WERI-Rb-1 (cell line): ENCODE measurements at places on chromosomes 13 and 19.

DNA sequence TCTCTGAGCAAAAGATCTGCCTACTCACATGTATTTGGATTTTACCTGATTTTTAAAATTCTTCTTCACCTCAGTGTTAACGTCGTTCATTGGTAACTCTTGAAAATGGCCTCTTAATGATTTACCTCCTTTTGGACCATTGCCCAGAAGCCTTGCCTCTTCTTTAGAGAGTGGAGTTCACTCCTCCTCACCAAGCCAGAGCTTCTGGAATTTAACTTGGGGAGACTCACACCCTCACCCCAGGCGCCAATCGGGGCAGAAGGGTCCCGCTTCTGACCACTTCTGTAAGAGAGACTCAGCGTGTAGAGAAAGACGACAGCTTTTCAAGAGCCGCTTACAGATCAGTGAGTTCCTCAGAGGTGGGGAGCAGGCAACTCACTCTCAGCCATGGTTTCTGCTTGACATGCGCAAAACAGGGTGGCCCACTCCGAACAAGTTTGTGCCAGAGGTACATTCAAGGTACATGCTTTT lies 2.7 kb downstream of the PNMA8C start:
- DNase-seq = peak; percentile 39

- no peak for DNase-seq
Observed at GRCh38 chr13:33649212-33649878, 168.6 kb upstream of the RFC3 start.

GRCh38 chr19:54233941-54234340 lies 8.6 kb downstream of the LILRA6 start:
- DNase-seq = no peak

DNA sequence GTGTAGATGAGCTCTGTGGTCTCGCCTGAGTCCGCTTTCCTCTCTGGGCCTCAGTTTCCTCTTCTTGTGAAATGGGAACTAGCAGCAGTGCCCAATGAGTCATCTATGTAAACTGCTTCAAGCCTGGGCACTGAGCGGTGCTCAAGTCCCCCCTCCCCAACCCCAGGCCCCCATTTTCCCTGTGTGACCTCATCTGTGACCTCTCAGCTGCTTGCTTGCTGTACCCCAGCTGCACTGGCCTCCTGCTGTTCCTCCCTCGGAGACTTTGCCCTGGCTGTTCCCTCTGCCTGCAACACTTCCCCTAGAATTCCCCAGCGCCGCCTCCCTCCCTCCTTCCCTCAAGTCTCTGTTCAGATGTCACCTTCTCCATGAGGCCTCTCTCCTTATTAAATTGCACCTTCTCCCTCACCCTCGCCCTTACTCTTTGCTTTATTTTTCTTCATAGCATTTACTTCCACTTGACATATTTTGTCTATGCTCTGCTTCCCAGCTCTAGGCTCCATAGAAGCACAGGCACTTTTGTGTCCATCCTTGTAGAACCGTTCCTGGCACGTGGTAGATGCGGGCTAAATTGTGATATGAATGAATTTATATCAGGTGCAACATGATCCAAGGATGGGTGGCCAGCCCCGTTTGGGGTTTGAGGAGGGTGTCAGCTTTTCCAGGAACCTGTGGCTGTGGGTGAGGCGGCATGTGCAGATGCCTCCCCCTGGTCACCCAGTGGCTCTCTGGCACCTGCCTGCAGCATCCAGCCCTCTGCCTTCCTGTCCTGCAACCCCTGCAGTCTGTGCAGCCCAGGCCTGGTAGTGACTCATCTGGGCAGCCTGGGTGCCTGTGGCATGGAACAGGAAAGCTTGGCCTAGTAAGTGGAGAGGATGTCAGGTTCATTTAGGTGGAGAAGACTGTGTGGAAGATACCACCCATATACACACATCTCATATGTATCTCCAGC lies 26.3 kb downstream of the SIPA1L3 start:
- no peak for DNase-seq

GRCh38 chr13:30504081-30504480 lies 38.3 kb upstream of the HMGB1 start:
- DNase-seq = no peak

DNA sequence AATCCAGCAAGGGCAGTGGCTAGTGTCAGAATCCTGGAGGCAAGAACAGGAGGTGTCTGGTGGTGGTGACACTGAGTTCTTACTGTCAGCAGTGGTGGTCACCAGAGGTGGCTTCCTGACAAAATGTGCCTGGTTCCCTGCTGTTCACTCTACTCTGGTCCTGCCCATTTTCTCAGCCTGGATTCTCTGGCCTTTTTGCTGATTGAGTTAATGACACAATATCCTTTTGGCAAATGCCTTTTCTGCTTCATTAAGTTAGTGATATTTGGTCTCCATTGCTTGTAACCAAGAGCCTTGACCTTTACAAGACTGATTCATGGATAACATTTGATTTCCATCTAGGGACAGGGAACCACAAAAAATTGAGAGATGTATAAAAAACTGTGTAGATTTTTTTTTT lies 51.1 kb downstream of the RFC3 start:
- DNase-seq = no peak

DNA sequence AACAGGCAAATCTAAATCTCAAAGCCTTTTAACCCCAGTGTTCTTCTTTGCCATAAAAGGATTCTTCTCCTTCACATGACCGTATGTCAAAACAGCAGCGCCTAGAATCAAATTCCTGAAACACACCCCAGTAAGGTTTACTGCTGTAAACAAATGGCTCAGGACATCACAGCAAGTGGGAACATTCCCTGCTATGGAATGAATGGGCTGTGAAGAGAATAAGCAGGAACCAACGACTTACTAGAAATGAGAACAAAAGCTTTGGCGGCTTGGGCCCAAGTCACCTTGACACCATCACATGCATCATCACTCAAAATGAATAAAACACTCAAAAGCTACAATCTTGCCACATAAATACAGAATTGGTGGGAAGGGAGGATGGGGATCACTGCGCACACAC lies 80.4 kb upstream of the SPATA13 start:
- no peak for DNase-seq

GRCh38 chr13:84672616-84673015 lies 790.3 kb upstream of the SLITRK1 start:
- DNase-seq = no peak

DNA sequence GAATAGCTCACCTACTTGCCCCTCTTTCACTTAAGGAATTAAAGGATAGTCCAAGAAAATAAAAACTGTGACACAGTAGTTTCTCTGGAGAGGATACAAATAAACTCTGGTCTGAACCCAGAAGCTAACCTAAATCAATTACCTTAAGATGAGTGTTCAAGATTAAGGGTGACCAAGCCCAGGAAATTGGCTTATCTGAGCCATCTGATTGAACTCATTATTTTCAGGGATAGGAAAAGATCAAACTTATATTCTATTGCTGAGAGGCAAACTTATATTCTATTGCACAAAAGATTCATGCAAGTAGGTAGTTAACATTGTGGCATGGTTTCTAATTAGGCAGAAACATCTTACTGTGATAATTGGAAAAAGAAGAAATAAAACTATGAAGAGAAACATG lies 175.1 kb downstream of the DCLK1 start:
- DNase-seq = no peak

DNA sequence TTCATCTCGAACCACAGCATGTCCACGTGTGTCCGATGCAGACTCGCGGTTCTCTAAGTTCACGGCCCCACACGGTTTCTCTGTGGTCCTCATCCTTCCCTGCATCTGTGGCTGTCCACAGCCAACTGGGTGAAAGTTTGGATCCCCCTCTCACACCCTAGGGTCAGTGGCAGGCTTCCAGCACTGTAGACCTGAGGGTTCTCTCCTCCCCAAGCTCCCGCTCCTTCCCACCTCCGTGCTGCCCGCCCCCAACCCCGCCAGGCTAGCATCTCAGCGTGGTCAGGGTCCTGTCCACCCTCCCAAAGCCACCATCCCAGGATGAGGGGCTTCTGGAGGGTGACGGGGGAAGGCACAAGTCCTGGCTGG lies 3.0 kb downstream of the ANGPTL4 start:
- no peak for DNase-seq

GRCh38 chr13:75378301-75378700 lies 103.7 kb downstream of the TBC1D4 start:
- no peak for DNase-seq

DNA sequence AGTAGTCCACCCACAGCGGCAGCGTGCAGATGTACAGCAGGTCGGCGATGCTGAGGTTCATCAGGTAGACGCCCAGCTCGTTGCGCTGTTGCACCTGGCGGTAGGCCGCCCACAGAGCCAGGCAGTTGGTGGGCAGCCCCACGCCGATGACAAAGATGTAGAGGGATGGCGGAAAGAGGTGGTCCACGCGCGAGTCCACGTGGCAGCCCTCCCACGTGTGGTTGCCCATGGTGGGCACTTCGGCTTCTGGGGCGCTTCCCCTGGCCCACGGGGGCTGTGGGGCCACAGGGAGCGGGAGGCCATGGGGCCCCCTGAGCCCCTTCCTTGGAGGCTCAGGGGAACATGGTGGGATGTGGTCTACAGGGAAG lies 7.0 kb upstream of the OPA3 start:
- DNase-seq = no peak

GRCh38 chr19:51141181-51141580 lies 920 bp upstream of the SIGLEC7 start:
- no peak for DNase-seq

DNA sequence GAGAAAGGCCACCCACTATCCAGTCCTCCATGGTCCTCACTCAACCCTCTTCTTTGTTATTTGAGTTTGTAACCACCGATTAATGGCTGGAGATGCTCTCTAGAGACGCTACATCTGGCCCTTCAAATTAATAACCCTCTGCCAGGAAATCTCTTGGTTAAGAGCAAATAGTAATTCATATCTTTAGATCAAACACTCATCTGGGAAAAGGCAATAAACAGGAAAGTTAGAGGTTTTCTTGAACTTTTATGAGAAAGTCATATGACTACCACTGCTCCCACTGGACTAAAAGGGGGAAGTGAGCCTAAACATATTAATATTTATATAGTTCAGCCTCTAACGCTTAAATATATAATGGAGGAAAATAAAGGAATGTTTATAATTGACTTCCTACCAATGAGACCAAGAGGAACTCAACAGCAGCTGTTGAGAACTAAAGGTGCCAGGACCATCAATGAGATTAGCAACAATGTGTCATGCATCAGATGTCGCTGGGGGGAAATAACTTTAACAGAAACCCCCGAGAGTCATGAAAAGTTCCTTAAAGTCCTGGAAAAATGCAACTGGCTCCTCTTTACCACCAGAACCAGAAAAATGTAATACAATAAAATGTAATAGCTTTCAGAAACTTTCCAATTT lies 2.7 kb downstream of the TBC1D4 start:
- no peak for DNase-seq

DNA sequence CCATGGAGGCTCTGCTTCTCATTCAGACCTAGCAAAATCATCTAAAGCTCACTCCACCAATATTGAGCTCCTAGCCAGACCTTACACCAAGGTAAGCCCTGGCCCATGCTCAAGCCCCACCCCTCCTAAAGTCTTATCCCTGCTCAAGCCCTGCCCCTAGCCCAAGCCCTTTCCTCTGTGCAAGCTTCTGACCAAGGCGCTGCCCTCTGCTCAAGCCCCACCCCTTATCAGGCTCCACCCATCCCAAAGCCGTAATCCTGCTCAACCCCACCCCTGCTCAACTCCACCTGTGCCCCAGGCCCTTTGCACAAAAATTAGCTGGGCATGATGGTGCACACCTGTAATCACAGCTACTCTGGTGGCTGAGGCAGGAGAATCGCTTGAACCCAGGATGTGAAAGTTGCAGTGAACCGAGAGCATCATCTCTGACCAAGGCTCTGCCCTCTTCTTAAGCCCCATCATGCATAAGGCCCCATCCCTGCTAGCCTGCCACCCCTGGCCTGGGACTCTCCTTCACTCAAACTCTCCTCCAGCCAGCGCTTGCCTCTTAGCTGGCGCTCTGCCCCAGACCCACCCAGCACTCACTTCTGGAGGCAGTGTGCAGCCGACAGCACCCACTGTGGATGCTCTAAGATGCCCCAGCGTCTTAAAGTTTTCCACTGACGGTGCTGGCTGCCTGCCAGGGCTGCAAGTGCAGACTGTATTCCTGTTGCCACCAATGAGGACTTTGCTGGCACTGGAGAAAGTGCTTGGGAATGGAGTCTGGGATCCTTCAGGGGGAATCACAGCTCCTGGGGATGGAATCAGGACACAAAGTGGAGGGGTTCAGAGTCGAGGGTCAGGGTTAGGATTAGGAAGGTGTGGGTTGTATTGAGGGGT lies 16.5 kb downstream of the KLK4 start:
- no peak for DNase-seq

DNA sequence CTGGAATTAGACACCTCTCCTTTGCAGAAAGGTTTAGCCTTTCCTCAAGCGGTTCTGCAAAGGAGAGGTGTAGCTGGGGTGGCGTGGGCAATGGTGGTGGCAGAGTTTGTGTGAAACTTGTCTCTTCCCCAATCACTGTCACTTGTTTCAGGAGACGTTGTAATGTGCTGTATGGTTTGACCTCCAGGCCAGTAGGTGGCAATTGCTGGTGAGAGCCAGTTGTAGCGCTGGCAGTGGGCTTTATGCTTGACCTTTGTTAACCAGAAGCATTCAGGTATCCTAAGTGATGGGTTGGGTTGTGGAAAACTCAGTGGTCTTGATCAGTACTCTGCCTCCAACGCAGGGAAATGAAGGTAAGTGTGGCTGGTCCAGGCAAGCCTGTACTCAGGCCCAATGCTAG lies 12.7 kb upstream of the LILRA5 start:
- DNase-seq = no peak

DNA sequence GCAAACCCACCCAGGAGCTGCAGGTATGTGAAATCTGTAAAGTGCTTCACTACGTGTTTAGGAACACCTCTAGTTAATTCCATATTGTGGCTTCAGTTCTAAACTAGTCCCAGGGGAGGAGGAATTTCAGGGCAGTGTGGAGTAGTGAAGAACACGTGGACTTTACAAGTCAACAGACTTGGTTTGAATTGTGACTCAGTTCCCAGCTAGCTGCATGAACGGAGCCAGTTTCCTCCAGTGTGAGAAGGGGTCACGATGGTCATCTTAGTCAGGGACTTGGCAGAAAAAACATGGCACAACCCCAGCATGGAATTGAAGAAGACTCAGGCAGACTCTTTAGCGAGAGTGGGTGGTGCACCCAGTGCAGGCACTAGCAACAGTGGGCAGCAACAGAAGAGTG lies 175.7 kb upstream of the UBL3 start:
- no peak for DNase-seq

DNA sequence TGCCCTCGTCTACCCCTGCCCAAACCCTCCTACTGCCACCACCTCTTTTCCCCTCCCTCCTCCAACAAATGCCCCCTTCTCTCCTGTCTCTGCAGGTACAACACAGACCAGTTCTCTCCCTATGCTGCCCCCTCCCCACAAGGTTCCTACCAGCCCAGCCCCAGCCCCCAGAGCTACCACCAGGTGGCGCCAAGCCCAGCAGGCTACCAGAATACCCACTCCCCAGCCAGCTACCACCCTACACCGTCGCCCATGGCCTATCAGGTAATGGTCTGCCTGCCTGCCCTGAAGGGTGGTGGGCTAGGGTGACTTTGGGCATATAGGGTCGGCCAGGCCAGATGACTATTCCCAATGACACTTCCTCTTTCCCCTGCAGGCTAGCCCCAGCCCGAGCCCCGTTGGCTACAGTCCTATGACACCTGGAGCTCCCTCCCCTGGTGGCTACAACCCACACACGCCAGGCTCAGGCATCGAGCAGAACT lies 6.5 kb upstream of the TIMM50 start:
- DNase-seq = peak; percentile 84
